Activated B cell treated with CpG ODN at 0.5 μM for 24 hours (primary cell): ENCODE measurements at places on chromosomes 11 and 22. TPM values are rescaled to one million over a fixed set of nuclear protein-coding genes. Genes with fewer than 3 reads are reported as not detected.

Gene RAG1
- 0.10 and 0.24 TPM in 2 replicates for total RNA-seq

Gene POU2AF2
- total RNA-seq: not detected in 2 replicates

Gene PRG3
- not detected in 2 replicates for total RNA-seq

Gene DLG2
- 2.3 and 2.7 TPM in 2 replicates for total RNA-seq

- DNase-seq: peak; percentile 66
These were observed 55.2 kb downstream of the NECTIN1 start for GRCh38 chr11:119673759-119674336.

GRCh38 chr11:106152824-106153223 lies 75.4 kb downstream of the AASDHPPT start:
- no peak for DNase-seq

DNA sequence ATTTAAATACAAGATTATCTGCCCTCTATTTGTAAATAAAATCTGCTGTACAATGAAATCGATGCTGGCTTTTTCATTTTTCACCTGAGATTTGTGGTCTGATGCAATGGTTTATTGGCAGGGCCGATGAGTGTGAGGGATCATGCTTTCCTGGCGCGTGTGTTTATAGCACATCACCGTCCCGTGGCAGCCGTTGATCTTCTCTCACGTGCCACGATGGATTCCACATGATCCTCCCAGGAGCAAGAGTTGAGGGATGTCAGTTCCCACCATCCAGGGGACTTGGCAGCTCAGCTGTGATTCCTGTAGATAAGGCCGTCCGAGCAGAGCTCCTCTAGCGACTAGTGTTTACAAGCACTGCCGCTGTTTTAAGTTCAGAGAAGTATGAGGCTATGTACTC lies 213.7 kb downstream of the TBC1D22A start:
- DNase-seq: no peak

GRCh38 chr11:72709478-72710238 lies 35.4 kb upstream of the PDE2A start:
- DNase-seq: no peak

DNA sequence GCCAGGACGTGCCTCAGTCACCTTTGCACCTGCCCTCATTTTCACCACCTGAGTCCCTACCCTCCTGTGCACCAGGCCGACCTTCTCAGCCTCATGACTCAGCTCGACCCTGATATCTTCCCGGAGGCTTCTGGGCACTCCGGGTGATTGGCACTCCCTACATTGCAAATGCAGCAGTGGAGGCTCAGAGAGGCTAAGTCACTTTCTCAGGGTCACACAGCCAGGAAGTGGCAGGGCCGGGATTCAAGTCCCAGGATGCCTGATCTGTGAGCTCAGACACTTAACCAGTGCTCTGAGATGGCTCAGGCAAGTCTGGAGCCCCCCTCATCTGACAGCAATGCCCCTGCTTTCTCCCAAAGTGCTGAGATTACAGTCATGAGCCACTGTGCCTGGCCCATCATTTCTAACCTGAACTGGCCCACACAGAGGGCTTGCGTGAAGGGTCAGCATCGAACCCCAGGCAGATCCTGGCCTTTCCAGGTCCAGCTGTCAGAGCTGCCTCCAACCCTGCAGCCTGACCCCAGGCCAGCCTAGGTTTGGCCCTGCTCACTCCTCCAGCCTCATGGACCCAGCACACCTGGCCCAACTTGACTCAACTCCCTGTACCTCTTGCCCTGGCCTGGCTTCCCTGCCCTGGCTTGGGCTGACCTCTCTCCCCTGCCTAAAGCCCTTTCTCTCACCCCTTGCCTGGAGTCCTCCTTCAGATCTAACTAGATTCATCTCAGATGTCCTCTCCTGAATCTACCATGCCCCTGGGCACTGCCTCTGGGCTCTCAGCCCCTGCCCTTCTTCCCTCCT lies 40.7 kb upstream of the RTL6 start:
- no peak for DNase-seq
